ENCODE measurements at places on chromosomes 6 and 20. TPM values are rescaled to one million over a fixed set of nuclear protein-coding genes. Genes with fewer than 3 reads are reported as not detected.

DNA sequence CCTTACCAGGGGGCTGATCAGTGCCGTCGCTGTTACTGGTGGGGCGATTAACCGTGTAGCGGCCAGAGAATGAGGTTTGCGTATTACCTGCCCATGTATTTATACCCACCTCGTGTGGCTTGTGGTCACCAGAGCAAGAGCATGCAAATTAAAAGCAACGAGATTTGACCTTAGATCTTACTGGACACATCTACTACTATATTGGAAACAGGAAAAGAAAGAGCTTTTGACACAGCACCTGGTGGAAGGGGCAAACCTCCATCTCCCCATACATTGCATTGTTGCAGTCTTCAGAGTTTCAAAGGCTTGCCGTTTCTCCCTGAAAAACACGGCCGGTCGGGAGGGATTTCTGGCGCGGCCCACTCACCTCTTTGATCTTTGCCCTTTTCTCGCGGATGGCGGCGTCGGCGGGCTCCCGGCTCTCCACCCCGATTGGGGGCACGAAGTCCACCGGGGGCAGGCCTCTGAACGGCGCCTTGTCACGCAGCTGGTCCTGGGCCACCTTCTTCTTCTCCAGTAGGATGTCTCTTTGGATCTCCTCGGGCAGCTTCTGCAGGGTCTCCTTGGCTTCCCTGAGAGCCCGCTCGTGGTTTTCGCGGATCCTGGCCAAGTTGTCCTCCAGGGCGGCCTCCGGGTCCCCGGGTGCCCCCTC lies 1.3 kb downstream of the MAN1A1 start:
- no peaks in the 10 kb centered on the region for H3K36me3 ChIP-seq
- no peak overlapping the region for H3K27ac ChIP-seq
- H3K4me1 ChIP-seq = peaks cover 18% of the 10 kb centered on the region

The CST4 gene
- total RNA-seq = not detected

The SPDEF gene
- not detected for total RNA-seq

DNA sequence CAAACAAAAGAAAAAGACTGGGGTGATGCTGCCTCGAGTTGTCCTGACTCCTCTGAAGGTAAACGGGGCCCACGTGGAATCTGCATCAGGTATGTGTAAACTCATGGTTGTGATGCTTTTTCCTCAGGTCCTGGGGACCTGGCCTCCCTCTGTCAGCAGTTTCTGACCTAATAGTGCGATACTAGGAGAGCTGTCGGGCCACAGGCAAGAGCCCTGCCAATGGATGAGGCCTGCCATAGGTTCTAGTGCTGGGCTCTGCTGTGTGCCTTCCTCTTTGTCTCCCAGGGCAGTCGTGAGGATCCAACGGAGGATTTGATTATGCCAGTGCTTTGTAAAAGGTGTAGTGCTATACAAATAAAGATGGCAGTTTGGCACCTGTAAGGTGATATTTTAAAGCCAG lies 71.2 kb downstream of the ASXL1 start:
- H3K4me1 ChIP-seq = peaks cover 25% of the 10 kb centered on the region
- H3K27me3 ChIP-seq = no peaks in the 10 kb centered on the region
- no peak for DNase-seq
- H3K27ac ChIP-seq = peak overlapping the region; percentile 47

DNA sequence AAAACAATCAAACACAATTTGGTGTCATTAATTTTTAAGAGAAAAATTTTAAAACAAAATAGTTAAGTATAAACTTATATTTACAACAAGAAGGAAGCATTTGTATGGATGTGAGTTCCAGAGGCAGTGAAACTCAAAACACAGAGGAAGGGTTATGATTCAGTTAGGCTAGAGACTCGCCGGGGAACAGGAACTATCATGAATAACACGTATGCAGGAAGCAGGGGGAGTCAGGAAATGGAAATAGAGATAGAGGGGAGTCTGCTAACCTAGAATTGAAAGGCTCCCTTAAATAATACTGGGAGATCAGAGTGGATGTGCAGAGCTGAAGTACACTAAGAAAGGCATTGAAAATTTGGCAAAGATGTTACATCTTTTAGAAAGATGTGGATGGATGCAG lies 14.2 kb upstream of the HLA-DRB1 start:
- no peak for DNase-seq
- no peaks in the 10 kb centered on the region for H3K36me3 ChIP-seq

GRCh38 chr6:26195376-26195923 lies 108.2 kb downstream of the HFE start:
- H3K27me3 ChIP-seq = no peaks in the 10 kb centered on the region
- peaks cover 10% of the 10 kb centered on the region for H3K4me1 ChIP-seq
- peak overlapping the region; percentile 71 for H3K27ac ChIP-seq
- peak overlapping the region; percentile 56 for H3K4me3 ChIP-seq

DNA sequence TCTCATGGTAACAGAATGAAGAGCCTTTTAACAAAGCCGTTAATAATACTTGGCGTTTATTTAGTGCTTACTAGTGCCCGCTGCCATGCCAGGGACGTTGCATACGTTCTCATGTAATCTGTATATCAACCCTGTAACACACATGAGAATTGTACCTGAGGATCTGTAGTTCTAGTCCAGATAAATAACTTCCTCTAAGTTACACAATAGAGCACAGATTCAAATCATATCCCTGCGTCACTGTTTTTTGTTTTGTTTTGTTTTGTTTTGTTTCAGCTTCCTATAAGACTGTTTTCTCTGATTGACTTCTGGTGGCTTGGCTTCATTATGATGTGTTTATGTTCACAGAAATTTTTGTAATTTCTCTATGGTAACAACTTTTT lies 553 bp downstream of the ZSCAN16 start:
- H3K4me1 ChIP-seq = 0 out of 2 replicates have a peak, but pooled peaks cover 4% of the 10 kb centered on the region
- H3K4me3 ChIP-seq = peak overlapping the region; percentile 42
- H3K27me3 ChIP-seq = no peaks in the 10 kb centered on the region

- no peaks in the 10 kb centered on the region for H3K4me1 ChIP-seq
- no peak overlapping the region for H3K27ac ChIP-seq
- no peak overlapping the region for H3K4me3 ChIP-seq
- no peak for DNase-seq
- no peaks in the 10 kb centered on the region for H3K36me3 ChIP-seq
- H3K27me3 ChIP-seq = peaks cover 23% of the 10 kb centered on the region
Measured at GRCh38 chr20:31475472-31476293, 595 bp downstream of the REM1 start.

GRCh38 chr6:143940011-143940597 lies 68.0 kb downstream of the PLAGL1 start:
- peaks cover 3% of the 10 kb centered on the region for H3K27me3 ChIP-seq
- no peak overlapping the region for H3K4me3 ChIP-seq
- DNase-seq = no peak
- H3K4me1 ChIP-seq = no peaks in the 10 kb centered on the region

GRCh38 chr6:37122861-37123260 lies 47.1 kb upstream of the PIM1 start:
- H3K27ac ChIP-seq = no peak overlapping the region
- peaks cover 35% of the 10 kb centered on the region for H3K4me1 ChIP-seq
- H3K4me3 ChIP-seq = no peak overlapping the region
- no peaks in the 10 kb centered on the region for H3K36me3 ChIP-seq

DNA sequence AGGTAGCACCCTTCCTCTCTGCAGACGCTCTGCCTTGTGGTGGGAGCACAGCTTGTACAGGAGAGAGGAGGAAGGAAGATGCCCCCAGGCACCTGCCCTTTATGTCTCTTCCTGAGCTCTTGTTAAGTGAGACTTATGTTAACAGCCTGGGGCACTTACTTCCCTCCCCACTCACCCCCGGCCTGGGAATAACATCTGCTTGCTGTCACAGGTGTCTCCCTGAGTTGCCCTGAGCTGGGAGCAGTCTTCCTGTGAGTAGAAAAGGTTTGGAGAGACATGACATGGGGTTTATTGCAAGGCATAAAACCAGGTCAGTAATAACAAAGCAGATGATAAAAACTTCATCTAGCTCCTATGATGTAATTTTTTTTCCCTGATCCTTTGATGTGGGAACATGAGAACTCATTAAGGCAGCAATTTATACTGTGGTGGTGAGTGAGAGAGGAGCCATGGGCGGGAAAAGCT lies 1.9 kb downstream of the SSTR4 start:
- no peak for DNase-seq
- H3K4me3 ChIP-seq = no peak overlapping the region
- H3K36me3 ChIP-seq = no peaks in the 10 kb centered on the region
- H3K4me1 ChIP-seq = no peaks in the 10 kb centered on the region
- H3K27ac ChIP-seq = no peak overlapping the region
